Tibial artery (tissue), 4 donors: ENCODE measurements at places on chromosomes 4 and X.

GRCh38 chr4:146158036-146158745 lies 17.3 kb upstream of the LSM6 start:
- DNase-seq = no peak

- peak; percentile 73 for DNase-seq
Measured at GRCh38 chr4:7134737-7135388, 57.5 kb upstream of the SORCS2 start.

DNA sequence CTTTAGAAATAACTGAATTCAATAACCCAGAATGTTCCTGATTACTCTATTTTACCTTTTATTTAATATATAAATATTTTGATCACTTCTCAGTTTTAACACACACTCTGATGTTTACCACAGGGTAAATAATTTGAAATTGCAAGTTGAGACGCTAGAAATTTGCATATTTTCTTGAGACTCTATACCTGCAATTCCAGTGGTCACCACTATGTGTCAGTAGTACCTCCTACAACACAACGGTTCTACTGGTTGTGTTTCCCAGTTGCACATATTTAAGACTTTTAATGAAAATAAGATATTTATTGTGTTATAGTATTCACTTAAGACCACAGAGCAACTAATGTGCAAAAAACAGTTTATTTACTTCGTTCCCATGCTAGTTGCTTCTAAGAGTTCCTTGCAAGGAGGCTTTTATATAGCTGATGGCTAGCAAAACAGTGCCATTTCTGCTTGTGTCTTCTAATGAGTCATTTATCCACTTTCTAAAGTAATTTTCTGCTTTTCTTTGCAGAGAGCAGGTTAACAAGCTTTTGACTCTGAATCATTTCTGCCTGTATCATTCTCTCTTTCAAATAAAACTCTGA lies 98.9 kb upstream of the PDLIM3 start:
- no peak for DNase-seq

- DNase-seq = no peak
Measured at GRCh38 chr4:79561751-79562150, 153.7 kb upstream of the GK2 start.

DNA sequence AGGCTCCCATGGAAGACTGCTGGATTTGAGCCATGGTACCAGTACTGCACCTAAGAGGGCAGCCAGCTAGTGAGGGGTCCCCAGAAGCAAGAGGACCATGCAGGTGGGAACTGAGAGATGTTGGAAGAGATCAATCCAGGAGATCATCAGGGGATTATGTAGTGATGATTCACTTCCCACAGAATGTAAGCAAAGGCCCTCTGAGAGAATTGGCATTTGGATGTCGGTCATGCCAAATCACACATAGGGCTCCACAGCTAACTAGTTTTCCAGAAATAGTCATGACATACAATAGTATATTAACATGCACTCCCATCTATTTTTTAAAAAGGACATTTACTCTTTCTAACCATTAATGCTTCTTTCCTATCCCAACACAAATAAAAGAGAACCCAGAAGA lies 112.5 kb downstream of the RASGEF1B start:
- DNase-seq = no peak

DNA sequence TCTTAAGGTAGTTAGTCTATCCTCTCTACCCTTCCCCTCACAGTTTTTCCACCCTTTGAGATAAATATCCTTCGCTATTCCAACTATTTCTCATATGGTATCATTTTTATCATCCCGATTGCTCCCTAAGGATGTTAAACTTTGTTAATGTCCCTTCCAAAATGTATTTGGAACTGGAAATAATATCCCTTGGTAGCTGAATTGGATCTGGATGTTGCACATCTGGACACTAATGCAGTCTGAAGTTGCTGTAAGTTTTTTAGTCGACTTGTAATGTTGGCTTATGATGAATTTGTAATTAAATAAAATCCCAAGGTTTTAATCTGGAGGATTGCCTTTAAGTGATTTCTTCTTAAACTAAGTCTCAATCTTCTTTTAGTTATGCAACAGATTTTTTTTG lies 22.5 kb downstream of the XIAP start:
- no peak for DNase-seq

DNA sequence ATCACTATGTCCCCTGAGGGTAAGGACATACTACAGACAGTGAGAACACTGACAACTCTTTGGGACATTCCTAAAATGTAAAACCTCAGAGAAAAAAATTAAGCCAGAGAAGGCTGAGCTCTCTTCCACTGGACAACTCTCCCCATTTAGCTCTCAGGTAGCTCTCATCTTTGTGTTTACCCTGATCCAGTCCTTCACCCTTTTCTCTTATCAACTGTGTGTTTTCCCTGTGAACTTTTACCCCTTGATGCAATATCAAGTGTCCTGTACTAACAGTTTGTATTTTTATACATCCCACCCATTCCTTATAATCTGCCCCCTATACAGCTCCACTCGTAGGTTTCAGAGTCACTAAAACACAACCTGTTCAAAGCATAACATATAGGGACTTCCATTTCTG lies 182.6 kb downstream of the STIM2 start:
- no peak for DNase-seq

GRCh38 chr4:173777421-173777820 lies 247.4 kb upstream of the HAND2 start:
- no peak for DNase-seq

- no peak for DNase-seq
Measured at GRCh38 chr4:155433636-155434360, 57.0 kb upstream of the MAP9 start.

- DNase-seq = no peak
Measured at GRCh38 chr4:23966725-23967124, 76.9 kb upstream of the PPARGC1A start.

- DNase-seq = peak; percentile 27
Measured at GRCh38 chr4:100087743-100088142, 102.5 kb downstream of the DDIT4L start.

DNA sequence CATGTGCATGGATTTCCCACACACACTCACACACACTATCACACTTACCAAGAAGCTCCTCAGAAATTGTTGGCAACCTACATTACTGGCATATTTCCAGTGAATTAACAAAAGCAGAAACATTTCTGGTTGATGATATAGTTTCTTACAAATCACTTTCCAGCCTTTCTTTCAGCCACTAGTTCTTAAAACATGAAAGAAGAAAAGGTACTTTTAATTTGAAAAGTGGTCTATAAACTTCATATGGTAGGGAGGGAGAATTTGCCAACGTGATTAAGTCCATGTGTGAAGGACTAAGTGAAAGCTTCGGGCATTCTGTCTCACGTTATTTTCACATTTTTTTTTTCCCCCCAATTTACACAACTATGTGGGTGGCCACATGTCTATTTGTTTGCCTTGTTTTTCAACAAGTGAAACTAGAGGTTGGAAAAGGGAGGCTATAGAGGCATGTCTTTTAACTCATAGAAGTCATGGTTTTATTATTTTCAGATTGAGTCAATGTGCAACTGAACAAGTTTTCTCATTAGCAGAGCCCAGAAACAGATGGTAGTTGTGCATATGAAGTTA lies 832.1 kb upstream of the INTU start:
- DNase-seq = no peak

GRCh38 chr4:157020882-157021281 lies 49.3 kb upstream of the PDGFC start:
- no peak for DNase-seq

DNA sequence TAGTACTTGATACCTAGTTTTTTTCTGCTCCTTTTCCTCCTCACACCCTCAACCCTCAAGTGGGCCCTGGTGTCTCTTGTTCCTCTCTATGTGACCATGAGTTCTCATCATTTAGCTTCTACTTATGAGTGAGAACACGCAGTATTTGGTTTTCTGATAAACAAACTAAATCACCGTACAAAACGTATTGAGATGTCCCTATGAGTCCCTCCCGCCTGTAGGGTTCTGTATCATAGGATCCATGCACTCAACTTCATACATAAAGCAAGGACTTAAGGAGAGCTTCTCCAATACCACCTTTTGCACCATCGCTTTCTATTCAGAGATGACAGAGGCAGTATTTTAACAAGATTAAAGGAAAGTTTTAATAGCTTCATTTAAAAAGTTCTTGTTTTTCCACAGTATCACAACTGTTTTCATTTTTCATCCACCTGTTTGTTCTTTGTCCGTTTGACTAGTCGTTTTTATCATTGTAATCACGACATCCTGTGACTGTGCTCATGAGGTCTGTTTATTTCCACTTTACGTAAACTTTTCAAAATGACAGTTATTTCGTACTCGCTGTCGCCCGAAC lies 457 bp upstream of the RAB9A start:
- DNase-seq = no peak

GRCh38 chrX:9320940-9321339 lies 143.9 kb upstream of the TBL1X start:
- no peak for DNase-seq

- DNase-seq = no peak
Measured at GRCh38 chr4:168841000-168841671, 168.9 kb downstream of the CBR4 start.

- no peak for DNase-seq
Measured at GRCh38 chr4:44025376-44026020, 423.1 kb downstream of the KCTD8 start.
